ENCODE measurements at places on chromosomes 12 and 14.

- no peak for DNase-seq
Observed at GRCh38 chr14:75661499-75661814, 411 bp downstream of the TTLL5 start.

DNA sequence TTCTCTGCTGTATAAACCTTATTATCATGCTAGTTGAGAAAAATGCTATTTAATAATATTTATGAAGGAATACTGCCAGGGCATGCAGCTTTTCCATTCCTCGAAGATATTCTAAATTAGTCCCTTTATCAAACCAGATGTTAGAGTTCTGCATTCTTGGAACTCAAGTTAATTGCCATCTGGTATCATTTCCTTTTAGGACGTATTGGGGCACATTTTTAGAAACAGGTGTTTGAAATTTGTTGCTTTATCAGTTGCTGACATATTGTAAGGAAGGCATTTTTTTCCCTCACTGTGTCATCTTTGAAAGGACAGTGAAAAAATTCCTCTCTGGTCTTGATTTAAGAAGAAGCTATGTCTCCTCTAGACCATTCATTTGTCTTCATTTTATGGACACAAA lies 471.2 kb upstream of the PRICKLE1 start:
- DNase-seq, result no peak

DNA sequence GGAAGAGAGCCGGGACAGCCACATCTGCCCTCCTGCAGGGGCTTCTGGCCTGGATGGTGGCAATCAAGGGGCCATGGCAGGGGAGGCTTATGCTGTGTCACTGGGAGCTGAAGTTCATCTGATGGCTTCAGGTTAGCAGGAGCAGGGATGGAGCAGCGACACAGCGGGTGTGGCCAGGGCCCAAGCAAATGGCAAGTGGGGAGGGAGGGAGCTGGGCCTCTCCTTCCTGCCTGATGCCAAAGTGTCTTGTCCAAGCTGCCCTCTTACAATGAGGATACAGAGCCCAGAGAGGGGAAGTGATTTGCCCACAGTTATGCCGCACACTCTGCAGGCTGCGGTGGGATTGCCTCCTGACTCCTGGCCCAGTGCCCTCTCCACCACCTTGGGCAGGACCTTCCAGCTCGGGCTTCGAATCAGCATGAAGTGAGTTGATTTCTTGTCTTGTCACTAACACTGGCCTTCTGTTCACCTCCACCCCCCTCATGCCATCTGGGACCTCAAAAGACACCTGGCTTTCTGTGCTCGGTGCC lies 51.3 kb downstream of the IQSEC3 start:
- DNase-seq, result no peak

GRCh38 chr14:44316647-44317440 lies 190.2 kb downstream of the FSCB start:
- DNase-seq, result no peak

- DNase-seq, result no peak
Observed at GRCh38 chr14:104515811-104516780, 63.5 kb upstream of the C14orf180 start.

DNA sequence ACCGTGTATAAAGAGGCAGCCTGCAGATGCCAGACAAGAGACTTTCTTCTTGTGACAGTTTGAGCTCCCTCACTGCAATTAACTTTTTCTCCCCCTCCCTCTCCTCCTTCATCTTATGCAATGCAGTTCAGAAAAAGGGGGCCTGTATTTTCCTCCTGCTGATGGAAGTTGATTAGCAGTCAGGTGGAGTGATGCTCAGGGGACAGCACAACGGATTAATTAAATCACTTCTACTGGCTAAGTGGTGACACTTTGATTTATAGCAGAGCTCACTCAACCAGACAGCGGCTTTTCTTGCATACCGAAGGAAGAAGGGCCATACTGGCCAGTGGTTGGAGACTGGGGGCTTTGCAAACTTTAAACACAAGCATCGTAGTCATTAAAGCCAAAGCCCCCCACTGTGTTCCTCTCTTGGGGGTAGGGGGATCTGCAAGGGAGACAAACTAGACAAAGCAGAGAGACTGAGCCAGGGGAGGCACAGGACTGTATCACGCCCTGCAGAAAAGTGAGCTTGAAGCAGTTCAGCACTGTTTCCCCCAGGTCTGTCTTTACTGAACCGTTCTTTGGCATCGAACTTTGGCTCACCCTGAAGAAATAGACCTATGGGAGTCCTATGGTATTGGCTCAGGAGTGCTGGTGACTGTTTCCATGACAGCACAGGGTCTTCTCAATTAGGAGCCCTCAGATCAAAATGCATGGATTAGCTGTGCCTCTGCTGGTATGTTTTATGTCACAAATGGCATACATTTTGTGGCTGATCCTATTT lies 47.7 kb downstream of the SPRING1 start:
- DNase-seq, result no peak

GRCh38 chr12:8813572-8814357 lies 8.7 kb upstream of the A2ML1 start:
- no peak for DNase-seq

DNA sequence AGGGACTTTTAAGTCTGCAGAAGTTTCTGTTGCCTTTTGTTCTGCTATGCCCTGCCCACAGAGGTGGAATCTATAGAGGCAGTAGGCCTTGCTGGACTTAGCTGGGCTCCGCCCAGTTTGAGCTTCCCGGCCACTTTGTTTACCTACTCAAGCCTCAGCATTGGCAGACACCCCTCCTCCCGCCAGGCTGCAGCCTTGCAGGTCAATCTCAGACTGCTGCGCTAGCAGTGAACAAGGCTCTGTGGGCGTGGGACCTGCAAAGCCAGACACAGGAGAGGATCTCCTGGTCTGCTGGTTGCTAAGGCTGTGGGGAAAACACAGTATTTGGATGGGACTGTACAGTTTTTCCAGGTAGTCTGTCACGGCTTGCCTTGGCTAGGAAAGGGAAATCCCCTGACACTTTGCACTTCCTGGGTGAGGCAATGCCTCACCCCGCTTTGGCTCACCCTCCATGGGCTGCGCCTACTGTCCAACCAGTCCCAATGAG lies 43.7 kb downstream of the CCDC59 start:
- DNase-seq, result no peak

GRCh38 chr12:95116773-95117172 lies 43.4 kb upstream of the NR2C1 start:
- DNase-seq, result no peak

DNA sequence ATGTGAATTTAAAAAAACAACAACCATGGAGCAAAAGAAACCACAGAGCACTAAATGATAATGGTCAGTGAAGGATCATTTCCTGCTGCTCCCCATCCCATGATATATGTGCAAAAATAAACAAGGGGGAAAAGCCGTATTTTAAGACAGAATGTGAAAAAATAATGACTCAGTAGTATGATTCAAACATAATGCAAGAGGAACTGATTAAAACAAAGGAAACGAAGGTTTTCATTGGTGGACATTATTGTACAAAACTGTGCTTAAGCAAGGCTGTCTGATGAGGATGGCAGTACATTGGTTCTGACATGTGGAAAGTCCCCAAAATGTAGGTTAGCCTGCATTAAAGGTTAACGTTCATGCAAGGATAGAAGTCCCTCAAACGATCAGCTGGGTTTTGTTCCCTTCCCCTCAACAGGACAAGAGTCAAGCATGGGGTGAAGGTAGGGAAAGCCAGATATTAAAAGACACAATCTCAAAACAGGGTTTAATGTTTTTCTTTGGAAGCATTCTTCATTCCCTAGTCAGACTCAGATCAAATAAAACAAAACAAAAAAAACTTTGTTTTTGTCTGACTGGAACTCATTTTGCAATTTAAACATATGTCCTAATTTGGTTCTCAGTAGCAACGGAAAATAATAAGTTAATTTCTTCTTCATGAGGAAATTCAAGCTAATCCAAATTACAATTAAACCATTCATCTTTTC lies 26.3 kb upstream of the PTGDR start:
- DNase-seq, result no peak

DNA sequence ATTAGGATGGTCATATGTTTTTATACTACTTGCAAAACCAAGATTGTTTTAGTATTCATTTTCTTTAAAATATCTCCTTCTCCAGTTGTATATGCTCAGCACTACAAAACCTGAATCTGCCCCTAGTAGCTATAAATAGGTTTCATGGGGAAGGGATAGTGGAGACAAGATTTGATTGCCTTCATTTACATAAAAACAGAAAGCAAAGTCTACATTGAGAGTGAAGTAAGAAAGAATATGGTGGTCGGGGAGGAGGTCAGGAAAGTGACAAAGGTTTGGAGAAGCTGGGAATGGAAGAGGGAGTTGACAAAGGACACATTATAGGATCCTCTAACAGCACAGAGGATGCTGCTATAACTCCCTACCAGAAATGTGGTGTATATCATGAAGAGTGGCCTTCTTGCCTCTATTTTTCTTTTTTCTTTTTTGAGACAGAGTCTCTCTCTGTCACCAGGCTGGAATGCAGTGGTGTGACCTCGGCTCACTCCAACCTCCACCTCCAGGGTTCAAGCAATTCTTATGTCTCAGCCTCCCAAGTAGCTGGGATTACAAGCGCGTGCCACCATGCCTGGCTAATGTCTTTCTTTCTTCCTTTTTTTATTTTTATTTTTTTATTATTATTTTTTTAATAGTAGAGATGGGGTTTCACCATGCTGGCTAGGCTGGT lies 6.6 kb upstream of the LRP6 start:
- no peak for DNase-seq

GRCh38 chr12:11500188-11500860 lies 105.0 kb upstream of the PRB2 start:
- DNase-seq, result peak; percentile 38

DNA sequence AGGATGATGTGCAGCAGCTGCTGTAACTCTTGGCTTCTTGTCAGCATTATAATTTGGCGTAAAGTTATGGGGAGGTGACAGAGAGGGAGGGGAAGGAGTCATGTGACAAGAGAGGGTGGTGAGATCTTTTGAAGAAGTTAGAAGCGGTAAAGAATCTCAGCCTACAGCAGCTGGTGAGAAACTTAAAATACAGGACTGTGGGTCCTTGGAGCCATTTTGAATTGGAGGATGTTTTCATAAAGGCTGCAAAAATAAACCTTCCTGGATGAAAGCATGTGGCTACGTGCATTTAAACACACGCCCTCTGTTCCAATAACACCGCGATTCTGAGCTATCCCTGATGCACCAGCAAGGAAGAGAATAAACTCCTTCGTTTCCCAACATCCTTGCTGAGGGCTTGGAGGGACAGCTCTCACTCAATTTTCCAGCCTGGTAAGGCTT lies 133.7 kb downstream of the TMEM30B start:
- no peak for DNase-seq

- no peak for DNase-seq
Observed at GRCh38 chr12:109910254-109910968, 10.3 kb downstream of the TCHP start.

DNA sequence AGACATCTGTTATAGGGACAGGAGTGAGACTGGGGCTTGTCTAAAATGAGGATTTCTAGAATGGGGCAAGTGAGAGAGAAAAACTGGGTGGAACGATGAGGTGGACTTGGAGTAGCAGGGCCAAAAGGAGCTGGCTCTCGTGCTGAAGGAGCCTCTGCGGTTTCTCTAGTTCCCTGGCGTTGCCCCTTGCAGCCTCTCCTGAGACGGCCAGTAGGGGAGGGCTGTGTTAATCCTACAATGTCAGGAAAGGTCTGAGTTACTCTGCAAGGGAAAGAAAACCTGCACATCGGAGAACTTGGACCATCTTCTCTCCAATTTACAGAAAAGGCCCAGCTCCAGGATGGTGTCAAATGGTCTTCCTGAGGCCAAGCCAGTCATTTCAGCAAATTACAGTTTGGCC lies 963.8 kb upstream of the FLRT2 start:
- DNase-seq, result no peak

DNA sequence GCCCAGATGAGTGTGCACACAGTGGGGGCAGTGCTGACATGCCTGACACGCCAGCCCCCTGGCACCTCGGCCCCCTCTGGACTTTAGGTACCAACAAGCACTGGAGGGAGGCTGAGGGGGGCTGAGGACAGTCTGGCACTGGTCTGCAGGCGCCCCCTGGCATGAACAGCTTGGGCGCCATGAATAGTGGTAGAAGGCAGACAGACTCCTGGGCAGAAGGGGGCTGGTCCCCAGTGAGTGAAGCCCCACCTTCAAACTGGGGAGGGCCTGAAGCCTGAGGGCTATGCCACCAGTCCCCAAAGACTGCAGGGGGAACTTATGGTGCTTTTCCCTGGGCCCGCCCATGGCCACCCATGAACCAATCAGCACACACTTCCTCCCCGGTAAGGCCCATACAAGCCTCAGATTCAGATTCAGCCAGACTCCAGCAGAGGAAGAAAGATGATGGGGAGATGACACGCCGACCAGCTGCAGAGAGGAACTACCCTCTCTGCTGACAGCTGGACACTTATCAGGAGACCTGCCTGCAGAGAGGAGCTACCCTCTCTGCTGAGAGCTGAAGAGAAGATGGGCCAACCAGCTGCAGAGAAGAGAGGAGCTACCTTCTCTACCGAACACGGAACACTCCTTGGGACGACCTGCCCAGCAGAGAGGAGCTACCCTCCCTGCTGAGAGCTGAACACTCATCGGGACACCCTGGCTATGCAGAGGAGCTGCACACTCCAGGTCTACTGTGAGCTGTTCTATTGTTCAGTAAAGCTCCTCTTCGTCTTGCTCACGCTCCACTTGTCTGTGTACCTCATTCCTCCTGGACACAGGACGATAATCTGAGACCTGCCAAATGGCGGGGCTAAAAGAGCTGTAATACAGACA lies 324.5 kb downstream of the PCNX1 start:
- no peak for DNase-seq

GRCh38 chr14:104657101-104657524 lies 32.3 kb upstream of the INF2 start:
- no peak for DNase-seq

DNA sequence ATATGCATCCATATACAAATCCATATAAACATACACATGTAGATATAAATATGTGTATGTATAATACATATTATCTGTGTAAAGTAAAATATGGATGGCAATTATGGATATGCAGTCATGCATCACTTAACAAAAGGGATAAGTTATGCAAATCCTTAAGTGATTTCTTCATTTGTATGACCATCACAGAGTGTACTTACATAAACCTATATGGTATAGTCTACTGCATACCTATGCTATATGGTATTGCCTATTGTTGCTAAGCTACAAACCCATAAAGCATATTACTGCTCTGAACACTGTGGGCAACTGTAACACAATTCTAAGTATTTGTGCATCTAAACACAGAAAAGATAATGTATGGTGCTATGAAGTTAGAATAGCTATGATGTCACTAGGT lies 227.2 kb downstream of the SLC6A15 start:
- DNase-seq, result no peak

DNA sequence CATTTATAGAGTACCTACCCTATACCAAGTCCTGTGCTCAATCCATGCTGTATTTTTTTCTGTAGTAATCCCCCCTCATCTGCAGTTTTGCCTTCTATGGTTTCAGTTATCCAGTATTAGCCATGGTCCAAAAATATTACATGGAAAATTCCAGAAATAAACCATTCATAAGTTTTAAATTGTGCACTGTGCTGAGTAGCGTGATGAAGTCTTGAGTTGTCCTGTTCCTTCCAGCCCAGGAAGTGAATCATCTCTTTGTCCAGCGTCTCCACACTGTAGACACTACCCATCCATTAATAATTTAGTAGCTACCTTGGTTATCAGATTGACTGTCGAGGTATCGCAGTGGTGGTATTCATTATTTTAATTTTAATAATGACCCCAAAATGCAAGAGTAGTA lies 54.2 kb downstream of the SUDS3 start:
- no peak for DNase-seq
